ENCODE measurements at places on chromosomes 11 and 22. TPM values are rescaled to one million over a fixed set of nuclear protein-coding genes. Genes with fewer than 3 reads are reported as not detected.

GRCh38 chr11:85825616-85826015, 14.7 kb upstream of the SYTL2 start:
- no peak for DNase-seq

Gene P4HA3
- 3.3 TPM for polyA plus RNA-seq

Gene B4GAT1
- polyA plus RNA-seq, result 24.1 TPM

Gene HOATZ
- 0.05 TPM for polyA plus RNA-seq

GRCh38 chr11:48307760-48308386, 1.9 kb downstream of the OR4S1 start:
- peak; percentile 1 for DNase-seq
